ENCODE measurements at places on chromosomes 1 and 21.
A peak's percentile ranks its signal among the peaks of the same experiment; 100 is the strongest.

GRCh38 chr21:32705139-32705538, 22.7 kb downstream of the SYNJ1 start:
- peak; percentile 26 for DNase-seq

DNA sequence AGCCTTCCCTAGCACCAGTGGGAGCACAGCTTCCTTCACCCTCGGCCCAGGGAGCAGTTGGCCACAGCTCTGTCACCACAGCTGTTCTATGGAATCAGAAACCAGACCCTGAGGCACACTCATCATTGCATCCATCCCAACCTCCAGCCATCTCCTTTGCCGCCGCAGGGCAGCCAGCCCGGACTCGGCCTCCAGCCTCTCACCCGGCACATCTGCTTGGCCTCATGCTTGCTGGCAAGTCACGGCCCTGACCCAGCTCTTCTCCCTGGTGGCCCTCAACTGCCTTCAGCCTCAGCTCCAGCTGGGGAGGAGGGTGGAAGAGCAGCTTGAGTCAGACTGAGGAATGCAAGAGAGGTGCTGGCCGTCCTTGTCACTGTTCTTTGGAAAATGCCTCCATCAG, 59.8 kb downstream of the TOR1AIP2 start:
- no peak for DNase-seq

GRCh38 chr1:119011116-119011515, 23.0 kb upstream of the TBX15 start:
- DNase-seq, result no peak

- no peak for DNase-seq
These were observed 18.3 kb upstream of the CNR2 start for GRCh38 chr1:23931491-23931880.

GRCh38 chr1:109133815-109134214, 19.9 kb downstream of the ELAPOR1 start:
- no peak for DNase-seq

DNA sequence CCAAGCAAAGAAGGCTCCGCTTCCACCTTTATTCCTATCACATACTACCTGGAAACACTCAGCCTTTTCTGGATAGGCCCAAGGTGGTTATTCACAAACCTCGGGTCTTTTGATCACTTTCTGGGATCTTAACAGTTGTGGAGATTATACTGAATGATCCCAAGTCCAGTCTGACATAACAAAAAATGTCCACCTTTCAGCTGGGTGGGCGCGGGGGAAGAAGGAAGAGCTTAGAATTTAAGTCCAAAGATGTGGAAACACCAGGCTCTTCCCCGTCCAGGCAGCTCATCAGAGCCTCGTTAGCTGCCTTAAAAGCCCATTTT, 338 bp upstream of the C1orf53 start:
- no peak for DNase-seq

DNA sequence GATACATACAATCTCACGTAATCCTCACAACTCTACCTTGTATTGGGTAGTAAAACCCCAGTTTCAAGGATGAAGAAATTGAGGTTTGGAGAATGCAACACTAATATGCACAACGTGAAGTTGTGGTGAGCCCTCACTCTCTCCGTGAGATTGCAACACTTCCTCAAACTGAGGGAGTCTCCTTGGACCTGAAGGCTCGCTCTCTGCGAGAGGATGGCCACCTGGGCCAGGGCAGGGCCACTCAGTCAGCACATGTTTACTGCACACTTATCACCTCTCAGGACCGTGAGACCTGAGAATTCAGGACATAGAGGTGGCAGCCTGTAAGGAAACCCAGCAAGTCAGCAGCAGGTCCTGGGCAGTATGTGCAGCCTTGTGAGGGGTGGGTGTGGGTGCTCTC, 8.7 kb downstream of the SH3BP5L start:
- DNase-seq, result no peak

- DNase-seq, result no peak
These were observed 32.1 kb upstream of the RWDD3 start for GRCh38 chr1:95201905-95202304.

- no peak for DNase-seq
These were observed 109.0 kb downstream of the SDCCAG8 start for GRCh38 chr1:243364866-243365265.

DNA sequence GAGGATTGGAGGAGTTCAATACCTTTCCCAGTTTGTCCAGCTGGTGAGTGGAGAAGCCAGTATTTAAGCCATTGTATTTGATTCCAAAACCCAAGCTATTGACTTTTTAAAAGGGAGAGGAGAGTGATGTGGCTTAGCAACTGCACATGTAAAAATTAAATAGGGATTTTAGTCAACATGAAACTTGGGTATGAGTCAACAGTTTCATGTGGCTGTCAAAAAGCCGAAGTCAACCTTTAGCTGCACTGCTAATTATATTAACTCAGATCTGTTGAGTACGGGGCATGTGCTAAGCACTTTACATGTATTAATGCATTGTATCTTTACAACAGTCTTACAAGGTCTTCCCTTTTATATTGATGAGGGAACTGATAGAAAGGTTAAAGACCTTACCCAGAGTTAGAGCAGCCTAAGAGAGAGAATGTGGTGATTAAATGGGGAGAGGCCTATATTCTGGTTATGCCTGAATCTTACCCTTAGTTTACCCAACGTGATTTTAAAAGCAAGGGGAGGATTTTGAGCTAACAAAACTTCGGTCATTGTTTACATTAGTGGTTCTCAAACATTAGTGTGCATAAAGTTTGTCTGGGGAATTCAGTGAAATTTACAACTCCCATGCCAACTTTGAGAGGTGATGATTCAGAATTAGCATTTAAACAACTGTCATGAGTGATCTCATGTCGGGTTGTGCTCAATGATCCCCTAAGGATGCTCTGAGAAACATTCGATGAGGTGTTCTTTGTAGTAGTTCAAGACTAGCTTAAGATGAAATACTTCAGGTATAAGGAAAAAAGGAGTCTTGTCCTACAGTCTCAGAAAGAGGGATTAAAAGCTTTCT, 6.9 kb upstream of the SLC35F3 start:
- DNase-seq, result no peak

DNA sequence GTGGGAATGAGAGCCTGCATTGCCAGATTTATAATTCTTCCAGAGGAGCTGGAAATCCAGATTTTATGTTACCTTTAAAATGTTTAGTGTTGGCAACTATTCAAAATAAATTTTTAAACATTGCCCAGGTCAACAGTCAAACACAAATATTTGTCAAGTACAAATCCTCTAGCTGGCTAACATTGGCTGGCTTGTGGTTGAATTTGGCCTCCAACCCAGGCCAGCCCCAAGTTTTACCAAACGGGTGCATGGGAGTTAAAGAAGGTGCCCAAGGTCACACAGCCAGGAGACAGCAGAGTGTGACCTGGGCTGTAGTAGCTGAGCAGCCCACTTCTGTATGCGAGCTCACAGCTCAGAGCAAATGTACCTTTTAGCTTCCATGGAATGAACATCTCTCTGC, 240.6 kb downstream of the DSCAM start:
- DNase-seq, result no peak

DNA sequence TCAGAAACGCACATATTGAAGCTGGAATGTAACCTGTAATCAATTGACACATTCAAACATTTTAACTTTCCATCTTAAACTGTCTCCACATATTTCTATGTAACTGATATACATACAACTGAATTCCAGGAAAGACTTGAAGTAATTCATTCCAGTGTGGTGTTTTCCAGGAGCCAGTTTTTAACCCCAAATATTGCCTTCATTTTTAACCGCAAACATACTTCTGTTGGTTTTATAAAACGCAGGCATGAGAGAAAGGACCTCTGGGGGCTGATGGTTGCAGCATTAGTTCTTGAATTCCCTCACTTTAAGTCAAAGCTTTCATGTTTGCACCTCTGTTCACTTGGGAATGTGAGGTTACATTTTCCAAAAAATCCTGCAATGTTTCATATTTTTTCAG, 204.1 kb downstream of the CRB1 start:
- peak; percentile 28 for DNase-seq

DNA sequence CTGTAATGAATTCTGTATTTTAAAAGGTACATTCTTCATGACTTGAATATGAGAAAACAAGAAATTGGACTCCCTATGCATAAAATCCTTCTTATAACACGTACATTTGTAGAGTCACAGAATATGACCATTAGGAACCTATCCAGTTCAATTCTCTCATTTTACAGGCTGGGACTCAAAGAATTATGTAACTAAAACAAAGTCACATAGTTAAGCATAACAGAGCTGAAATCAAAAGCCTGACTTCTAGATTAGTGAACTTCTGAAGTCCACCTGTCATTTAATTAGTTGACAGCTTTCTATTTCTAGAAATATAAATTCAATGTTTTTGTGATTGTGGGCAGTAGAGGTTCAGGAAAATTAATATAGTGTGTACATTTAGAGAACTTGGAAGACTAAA, 20.3 kb upstream of the TTLL7 start:
- no peak for DNase-seq

DNA sequence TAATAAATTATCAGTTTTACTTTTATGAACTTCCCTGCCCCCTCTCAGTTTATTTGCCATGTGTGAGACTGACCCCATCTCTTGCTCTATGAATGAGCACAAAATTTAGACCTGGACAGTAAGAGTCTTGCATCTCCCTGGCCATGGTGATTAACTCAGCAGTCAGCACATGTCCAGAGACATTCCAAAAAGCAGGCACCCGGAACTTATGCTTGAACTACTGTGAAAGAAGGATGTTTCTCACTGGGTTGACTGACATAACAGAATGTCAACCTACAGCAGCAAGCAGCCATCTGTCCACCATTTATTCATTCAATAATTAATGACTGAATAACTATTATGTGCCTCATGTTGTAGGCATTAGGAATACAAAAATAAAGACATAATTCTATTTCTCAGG, 11.3 kb upstream of the SEC16B start:
- no peak for DNase-seq

DNA sequence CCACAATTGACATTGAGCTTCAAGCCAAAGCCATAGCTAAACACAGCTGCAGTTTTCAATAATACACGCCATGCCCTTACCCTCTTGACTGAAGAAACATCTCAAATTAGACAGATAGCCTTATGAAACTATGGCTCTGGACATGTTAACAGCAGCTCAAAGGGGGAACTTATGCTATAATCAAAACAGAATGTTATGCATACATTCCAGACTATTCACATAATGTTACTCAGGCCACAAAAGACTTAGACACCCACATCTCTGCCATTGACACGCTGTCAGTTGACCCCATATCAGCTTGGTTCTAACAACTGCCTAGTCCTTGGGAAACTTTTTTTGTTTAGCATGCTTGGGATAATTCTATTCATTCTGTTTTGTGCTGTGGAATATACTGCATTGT, 2.3 kb upstream of the NENF start:
- peak; percentile 25 for DNase-seq

- no peak for DNase-seq
These were observed 19.0 kb upstream of the MGST3 start for GRCh38 chr1:165612062-165612461.

DNA sequence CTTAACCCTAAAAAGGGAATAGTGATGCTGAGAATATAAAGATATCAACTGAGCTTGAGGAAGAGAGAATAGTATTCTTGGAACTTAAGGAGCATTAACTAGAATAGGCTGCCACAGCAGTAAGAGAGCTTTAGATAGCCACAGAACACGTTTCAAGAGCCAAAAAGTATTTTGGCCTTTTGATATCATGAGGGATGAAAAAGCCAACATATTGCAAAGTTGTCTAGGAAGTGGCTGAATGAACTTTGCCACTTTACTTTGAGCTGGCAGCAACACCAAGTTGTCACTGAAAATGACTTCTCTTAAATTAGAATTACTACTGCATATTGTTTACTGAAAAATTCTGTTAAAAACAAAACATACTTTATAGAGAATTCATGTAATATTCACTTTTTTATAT, 1476.2 kb downstream of the MRPL39 start:
- DNase-seq, result no peak

DNA sequence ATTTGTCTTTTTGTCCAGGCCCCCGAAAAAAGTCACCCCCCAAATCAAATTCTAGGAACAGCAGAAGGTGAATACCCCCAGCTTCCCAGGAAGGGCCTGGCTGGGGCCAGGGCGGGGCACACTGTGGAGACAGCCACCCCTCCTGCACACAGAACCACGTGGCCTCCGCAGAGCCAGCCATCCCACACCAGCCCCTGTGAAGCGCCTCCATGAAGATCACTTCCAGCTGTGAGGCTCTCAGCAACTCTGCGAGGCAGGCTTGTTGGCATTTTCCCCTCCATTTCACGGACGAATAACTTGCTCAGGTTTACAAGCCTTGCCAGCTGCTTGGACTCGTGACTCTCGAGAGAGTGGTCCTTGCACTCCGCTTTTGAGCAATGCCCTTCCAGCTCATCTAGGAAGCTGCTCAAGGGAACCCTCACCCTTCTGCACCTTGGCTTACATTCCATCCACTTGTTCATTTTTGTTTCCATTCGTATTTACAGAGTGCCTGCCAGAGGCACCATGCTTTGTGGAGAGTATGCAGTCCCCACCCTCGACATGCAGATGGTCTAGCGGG, 48.2 kb downstream of the SYT6 start:
- DNase-seq, result no peak

GRCh38 chr1:15062479-15063099, 91.0 kb upstream of the TMEM51 start:
- no peak for DNase-seq

DNA sequence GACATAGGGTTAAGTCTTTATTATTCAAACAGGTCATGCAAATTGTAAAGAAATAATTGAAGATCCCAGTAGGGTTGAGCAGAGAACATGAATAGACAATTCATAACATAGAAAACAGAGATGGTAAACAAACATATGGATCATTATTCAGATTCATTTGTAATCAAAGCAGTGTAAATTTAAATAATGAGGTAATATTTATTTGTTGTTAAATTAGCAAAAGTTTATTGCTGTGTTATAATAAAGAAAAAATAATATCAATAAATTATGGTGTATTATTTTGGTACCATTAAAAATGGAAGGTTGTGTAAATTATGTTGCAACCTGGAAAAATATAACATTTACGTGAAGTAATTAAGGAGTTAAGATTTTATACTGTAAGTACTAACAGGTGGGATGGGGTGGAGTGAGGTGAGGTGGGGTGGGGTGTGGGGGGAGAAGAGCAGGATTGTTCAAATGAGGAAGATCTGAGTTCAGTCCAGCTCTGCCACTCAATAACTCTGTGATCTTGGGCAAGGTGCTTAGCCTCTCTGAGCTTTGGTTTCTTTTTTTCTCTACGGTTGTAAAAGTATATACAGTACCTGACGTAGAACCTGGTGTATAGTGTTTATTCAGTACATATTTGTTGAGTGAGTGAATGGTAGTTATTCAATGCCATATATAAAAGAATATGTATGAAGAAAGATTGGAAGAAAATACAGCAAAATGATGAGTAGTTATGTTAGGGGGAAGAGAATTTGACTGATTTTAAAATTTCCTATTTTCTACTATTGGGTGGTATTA, 140.3 kb upstream of the KIF26B start:
- no peak for DNase-seq
